Midbrain (tissue), 1 donor: ENCODE measurements at places on chromosomes 4 and X.

DNA sequence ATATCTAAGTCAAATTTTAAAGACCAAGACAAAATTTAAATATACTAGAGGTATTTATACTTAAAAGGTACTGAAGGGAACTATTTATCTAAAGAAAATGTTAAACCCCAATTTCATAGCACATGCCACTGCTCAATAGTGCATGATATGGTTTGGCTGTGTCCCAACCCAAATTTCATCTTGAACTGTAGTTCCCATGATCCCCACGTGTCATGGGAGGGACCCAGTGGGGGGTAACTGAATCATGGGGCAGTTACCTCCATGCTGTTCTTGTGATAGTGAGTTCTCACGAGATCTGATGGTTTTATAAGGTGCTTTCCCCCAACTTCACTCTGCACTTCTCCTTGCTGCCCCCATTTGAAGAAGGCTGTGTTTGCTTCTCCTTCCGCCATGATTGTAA, 32.3 kb downstream of the MAML3 start:
- DNase-seq, result no peak

- DNase-seq, result no peak
These were observed 763.4 kb downstream of the PCDH18 start for GRCh38 chr4:136768925-136769275.

DNA sequence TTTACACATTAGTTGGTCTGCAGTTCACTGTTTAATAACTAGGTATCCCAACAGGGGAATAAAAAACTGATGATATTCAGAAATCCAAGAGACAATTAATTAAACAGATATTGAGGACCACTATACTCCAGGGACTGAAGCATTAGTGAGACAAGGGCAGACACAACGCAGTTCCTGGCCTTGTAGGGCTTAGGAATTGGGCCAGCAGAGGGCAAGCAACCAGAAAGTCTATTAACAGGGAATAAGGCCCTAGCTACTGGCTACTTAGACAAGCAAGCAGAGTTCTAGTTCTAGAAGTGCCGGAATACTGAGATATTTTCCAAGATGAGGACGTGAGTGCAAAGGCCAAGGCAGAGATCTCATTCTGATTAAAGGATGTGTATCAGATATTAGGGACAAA, 58.6 kb upstream of the ADGRA3 start:
- no peak for DNase-seq

DNA sequence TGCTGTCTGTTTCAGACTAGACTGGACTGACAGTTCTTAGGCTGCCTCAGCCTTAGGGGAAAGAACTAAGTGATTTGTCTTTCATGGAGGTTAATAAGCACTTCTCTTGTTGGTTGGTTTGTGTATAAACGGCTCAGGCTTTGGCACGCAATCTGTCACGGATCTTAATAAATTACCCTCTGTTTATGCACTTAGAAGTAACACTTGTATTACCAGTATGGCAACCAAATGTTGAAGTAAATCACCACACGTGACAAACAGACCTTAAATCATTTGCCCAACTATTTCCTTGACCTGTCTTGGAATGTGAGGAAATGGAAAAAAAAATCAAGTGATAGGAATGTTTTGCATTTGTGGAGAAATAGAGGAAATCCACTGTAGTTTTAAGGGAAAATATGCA, 69.9 kb downstream of the TEX13A start:
- DNase-seq, result no peak

- DNase-seq, result no peak
These were observed 762.0 kb upstream of the MAGEB2 start for GRCh38 chrX:29453333-29453732.

DNA sequence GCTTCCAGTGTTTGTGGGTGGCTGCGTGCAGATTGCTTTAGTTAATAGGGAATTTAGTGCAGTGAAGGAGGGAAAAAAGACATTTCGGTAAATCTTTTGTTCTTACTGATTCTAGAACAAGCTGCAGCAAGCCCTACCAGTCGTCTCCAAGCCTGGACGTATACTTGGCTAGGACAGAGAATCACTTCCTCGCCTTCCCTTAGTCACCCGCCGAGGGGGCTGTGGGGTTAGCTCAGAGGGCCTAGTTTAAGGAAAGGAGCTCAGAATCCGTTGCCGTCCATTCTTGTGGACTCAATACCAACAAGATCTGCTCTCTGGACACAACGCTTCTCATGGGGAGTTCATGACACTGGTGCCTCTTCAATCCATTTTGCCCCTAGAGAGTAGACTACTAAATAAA, 36.3 kb upstream of the FAT1 start:
- no peak for DNase-seq

- DNase-seq, result no peak
These were observed 172.5 kb downstream of the HNRNPD start for GRCh38 chr4:82201303-82201702.
